Stimulated activated CD4-positive, alpha-beta T cell treated with anti-CD3 and anti-CD28 coated beads, Interleukin-1b, Interleukin-23, amount 100 ng/mL, for 1 hour (primary cell): ENCODE measurements at places on chromosomes 3 and 15.

GRCh38 chr3:96706509-96706908 lies 107.9 kb upstream of the EPHA6 start:
- no peak for DNase-seq

DNA sequence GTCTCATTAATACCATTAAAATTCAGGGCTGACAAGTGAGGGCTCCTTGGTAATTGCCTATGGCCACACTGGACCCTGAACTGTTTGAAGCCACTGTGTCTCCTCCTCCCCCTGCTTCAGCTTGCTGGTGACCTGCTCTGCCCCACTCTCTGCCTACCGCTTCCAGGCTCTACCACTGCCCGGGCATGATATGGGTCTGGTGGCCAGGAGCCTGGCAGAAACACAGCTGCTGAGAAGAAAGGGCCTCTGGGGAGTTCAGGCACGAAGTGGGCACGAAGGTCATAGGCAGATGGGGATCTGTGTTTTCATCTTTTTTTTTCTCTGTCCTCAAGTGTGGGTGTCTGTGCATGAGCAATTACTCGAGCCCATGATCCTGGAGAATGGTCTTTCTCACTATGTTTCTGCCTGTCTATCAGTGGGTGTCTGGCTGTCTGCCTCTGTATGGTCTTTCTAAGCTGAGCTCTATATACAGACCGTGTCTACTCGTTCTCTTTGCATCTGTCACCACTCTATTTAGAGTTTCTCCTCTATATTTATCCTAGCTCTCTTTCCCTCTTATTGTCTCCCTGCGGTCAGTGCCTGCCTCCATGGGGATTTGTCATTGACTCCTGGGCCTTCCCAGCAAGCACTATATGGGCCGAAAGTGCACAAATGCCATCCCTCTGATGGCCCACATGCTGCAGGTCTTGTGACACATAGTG lies 42.1 kb upstream of the EPHB1 start:
- DNase-seq, result no peak

GRCh38 chr3:38374221-38374620 lies 27.6 kb downstream of the XYLB start:
- DNase-seq, result no peak

DNA sequence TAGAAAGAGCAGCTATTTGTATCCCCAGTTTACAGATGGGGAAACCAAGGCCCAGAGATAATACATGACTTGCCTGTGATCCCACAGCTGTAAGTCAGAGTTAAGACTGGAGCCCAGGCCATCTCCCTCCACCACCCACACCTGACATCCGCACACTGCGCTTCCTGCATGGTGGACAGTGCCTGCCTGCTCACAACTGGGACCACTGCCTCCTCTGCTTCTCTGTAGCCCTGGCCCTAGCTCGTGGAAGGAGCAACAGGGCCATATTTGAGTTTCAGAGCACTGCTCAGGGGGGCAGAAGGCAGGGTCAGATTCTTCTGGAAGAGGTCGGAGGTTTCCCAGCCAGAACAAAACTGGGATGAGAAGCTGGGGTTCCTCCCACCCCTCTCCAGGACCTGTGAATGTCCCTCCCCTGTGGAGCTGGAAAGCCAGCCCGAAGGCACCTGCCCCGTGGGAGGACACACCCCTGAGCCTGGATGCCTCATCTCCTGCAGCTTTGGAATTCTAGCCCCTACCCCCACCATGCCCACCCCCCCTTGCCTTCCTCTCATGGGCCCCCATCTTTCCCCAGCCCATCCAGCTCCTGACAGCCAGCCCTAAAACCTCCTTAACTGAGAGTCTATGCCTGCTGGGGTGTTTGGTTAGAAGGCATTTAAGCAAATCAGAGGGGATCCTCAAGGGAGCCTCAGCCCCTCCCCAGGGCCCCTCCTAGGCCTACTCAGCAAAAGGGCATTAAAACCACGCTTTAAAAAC lies 100.1 kb downstream of the TPRA1 start:
- DNase-seq, result no peak

- DNase-seq, result no peak
Measured at GRCh38 chr15:101250341-101250831, 1.5 kb downstream of the CHSY1 start.

DNA sequence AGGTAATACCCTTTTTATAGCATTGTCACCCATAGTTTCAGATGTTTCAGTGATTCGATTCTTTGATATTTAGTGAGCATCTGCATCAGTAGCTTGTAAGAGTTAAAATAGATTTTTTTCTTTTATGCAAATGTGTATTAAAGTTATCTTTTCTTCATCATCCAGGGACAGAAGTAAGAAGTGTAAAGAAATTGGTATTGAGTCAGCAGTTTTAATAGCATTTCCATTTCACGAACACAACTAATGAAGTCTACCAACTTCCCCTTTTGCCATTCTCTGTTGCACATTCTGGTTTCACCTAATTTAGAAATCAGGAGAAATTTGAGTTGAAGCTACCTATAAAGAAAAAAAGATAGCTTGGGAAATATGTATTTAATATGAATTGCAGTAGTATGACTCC lies 127.9 kb downstream of the ROBO1 start:
- no peak for DNase-seq

DNA sequence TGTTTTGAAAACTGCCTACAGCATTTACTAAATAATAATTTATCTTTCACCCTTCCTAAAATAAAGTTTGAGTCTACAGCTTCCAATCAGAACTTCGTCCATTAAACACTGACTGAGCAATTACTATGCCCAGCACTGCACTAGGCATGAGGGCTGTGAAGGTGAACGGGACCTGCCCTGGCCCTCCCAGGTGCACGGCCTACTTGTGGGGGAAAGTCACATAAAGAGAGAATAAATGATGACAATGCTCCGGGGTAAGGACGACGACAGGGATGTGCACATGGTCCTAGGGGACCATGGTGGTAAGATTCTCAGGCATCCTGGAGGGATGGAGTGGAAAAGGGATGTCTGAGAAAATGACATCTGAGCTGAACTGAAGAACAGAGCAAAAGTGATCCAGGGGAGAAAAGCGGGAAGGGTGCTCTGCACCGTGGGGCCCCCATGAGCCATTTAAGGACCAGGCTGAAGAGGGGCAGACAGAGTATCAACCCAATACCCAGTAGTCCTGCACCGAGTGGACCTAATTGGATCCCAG lies 11.5 kb downstream of the PLA2G4F start:
- DNase-seq, result no peak

GRCh38 chr3:196499061-196499460 lies 4.5 kb downstream of the RNF168 start:
- no peak for DNase-seq

GRCh38 chr3:66302288-66302687 lies 81.5 kb downstream of the SLC25A26 start:
- DNase-seq, result no peak

DNA sequence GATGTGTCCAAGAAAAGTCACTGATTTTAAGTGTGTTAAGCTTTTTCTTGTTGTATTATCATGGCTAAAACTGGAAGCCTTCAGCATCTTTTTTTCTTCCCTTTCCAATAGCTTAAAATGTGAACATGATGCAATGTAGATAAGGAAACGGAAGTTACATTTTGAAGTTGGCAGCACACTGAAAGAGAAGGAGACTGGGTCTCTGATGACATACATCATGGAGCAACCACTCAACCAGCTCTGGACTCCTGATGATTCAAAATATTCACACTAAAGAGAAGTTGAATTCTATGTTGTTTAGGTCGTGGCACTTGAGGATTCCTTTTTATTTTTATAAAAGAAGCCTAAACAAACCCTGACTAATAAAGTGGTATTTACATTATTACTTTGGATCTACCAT lies 488.3 kb upstream of the ALCAM start:
- no peak for DNase-seq
